Fibroblast of the aortic adventitia (primary cell): ENCODE measurements at places on chromosomes 11 and 22.

DNA sequence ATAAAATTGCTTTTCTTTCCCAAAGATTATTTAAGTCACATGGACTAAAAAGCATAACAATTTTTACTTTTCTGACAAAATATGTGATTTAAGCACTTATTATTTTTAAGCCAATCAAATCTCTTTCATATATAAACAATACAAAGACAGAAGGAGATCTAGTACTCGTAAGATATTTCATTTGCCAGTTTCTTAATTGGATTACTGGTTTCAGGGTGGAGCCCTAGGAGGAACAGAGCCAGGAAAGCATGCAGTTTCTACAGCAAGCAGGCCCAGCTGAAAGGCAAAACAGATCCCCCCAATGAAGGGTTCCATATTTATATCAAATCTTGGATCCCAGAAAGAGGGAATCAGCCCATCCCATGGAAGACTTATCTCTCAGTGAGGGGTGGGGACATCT lies 177.0 kb downstream of the KIF18A start:
- DNase-seq: no peak

- peak; percentile 40 for DNase-seq
These were observed 91.5 kb upstream of the YWHAH start for GRCh38 chr22:31852691-31853421.

DNA sequence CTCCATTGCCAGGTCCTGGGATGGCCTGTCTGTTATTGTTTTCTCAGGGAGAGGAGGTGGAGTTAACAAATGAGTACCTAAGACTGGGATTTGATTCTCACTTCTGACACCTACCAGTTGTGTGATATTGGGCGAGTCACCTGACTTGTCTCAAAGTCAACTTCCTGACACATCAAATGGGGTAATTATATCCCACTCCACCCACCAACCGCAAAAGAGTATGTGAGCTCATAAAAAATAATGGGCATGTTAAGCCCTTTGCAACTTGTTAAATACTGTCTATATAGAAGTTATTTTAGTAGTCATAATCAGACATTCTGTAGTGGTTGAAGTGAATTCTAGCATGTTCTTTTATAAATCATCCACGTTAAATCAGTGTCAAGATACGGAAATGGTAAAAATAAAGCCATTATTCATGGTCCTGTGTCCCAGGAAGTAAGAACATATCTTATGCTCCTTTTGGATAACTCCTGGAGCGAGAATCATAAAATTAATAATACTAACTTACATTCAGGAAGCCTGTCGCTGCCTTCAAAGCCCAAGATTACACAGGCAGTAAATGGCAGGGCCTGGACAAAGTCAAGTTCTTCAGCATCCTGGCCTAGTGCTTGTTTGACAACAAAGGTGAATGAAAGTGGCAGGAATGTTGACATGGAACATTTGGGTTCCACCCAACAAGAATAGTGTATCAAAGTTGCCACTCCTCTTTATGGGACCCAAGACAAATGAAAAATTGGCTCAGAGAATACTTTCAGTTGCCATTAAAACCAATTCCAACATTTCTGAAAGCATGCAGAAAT lies 54.3 kb downstream of the SYTL2 start:
- DNase-seq: no peak

DNA sequence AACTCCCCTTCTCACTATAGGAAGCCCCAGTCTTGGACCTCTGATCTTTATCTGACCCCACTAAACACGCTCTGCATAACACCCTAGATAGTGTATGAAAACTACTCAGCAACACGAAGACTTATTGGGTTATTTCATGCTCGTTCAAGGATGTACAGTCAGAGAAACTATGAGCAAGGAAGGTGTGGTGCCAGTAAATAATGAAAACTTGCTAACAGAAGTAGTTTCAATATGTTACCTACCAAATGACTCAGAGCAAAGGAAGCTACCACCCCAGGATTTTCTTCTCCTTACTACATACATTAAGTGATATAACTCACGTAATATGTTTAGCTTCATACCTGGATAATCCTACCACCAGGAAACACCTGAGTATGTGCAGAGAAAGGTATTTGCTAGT lies 25.9 kb upstream of the LYVE1 start:
- no peak for DNase-seq

DNA sequence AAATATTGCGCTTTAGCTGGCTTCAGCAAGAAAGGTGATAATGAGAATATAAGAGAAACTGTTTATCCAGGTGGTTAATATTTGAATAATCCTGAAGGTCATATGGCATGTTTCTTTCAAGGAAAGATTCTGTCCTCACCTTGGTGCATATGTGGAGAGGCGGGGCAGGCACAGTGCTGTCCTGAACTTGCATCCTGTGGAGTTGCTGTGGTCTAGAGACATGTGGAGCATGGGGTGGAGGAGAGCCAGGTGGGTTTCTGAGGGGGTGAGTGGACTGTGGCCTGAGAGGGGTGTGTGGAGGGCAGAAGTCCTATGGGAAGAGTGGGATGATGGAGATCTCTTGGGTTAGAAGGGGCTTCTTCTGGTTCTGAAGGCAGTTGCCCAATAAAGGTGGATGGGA lies 65.5 kb downstream of the GRIK4 start:
- DNase-seq: no peak

- DNase-seq: peak; percentile 75
These were observed 51.1 kb upstream of the BLID start for GRCh38 chr11:122167100-122167499.

DNA sequence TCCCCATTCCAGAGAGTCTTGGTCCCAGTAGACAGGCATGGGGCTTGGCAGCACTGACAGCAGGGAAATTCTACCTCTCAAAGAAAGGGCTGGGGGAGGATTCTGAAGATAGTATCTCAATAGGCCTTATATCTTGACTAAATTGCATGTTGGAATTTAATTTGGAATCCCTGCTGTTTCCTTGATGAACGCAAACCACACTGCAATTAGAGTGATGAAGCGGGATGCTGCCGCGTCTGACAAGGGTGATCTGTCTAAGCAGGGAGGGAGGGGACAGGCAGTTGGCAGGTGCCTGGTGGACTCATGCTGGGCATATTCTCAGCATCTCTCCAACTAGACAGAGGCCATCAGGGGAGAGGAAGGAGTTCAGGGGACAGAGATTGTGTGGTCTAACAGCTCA lies 48.4 kb downstream of the COMMD9 start:
- DNase-seq: no peak

DNA sequence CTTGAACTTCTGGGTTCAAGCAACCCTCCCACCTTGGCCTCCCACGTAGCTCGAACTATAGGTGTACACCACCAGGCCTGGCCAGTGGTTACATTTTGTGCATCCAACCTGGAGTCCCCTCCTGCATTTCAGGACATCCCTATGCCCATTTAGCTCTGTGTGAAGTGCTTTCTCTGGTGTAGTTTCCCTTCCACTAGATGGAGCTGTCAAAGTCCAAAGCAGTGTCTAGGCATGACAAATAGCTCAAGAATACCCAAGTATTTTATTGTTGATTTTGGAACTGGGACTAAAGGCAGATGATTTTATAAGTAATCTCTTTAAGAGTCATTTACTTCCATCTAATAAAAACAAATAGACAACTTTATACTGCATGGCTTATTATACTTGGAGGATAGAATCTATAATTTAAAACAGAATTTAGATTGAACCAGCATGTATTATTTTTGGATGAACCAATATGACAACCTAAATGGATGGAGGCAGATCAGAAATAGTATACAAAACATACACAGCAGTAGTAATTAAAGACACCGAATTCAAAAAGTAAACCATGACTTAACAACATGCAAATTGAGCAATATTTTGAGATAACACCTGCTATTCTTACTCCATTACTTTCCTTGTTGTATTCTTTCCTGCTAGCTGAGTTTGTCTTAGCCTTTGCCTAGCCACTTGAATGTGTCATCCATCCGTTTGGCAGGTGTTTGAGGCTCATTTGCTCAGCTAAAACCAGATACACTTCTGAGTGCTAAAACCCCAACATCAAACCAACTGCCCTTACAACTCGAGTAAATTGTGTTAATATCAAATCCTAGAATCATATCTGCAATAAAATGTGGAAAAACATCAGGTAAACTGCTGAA lies 37.7 kb downstream of the EIF4ENIF1 start:
- peak; percentile 53 for DNase-seq

- DNase-seq: no peak
These were observed 23.5 kb downstream of the MUC6 start for GRCh38 chr11:1012740-1013630.

DNA sequence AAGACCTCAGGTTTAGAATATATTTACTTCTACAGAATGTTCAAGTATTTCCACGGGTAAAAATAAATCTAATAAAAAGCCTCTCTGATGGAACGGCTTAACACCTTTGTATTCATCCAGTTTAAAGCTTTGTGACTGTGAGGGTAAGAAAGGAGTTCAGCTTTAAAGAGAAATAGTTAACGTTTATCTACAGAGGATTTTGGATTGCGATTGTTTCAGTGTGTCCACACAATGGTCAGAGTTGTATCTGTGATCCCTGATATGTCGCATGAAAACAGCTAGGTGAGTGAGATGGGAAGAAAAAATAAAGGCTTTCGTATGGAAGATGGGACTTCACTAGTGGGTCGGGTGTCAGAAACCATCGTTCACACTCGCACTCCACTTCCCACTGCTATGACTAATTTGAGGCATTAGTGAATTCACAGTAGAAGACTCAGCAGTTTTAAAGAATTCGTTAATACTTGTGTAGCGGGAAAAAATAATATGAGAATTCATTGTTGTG lies 1.6 kb downstream of the APLP2 start:
- DNase-seq: peak; percentile 53

DNA sequence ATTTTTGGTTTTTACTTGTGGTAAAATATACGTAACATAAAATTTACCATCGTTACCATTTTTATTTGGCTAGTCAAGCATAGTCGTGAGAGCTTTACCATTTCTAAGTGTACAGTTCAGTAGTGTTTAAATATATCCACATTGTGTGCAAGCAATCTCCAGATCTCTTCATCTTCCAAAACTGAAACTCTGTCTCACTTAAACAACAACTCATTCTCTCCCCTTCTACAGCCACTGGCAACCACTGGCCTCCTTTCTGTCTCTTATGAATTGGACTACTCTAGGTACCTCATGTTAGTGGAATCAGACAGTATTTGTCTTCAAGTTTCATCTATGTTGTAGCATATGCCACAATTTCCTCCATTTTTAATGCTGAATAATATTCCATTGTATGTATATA lies 37.4 kb downstream of the SMC1B start:
- no peak for DNase-seq

- DNase-seq: no peak
These were observed 92.2 kb downstream of the PHF21B start for GRCh38 chr22:44917372-44918165.
